ENCODE measurements at places on chromosomes 6 and 20.

GRCh38 chr6:4948781-4949450 is 54.9 kb downstream of the RPP40 start:
- DNase-seq, result no peak

- no peak for DNase-seq
Measured at GRCh38 chr6:28254121-28254519, 2.1 kb upstream of the ZKSCAN4 start.

GRCh38 chr6:23784301-23784919 is 341.6 kb upstream of the NRSN1 start:
- no peak for DNase-seq

GRCh38 chr20:4013041-4013440 is 2.3 kb downstream of the RNF24 start:
- no peak for DNase-seq

DNA sequence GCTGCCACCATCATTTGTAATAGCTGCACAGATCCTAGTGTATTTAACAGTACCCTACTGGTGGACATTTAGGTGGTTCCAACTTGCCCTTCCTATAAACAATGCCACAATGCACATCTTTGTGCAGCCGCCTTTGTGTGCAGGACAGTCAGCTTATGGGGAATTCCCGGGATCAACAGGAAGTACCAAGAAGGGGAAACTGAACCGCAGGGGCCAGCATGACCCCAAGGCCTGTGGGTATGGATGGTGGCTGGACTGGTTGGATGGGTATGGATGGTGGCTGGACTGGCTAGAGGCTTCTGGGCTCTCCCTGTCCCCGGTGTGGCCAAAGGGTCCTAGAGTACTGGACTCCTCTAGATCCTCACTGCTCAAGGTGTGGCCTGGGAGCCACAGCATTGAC is 46.7 kb downstream of the CEBPB start:
- no peak for DNase-seq

GRCh38 chr6:42726485-42727086 is 4.2 kb upstream of the PRPH2 start:
- DNase-seq, result peak; percentile 75

GRCh38 chr6:143135325-143135724 is 74.6 kb downstream of the AIG1 start:
- no peak for DNase-seq

DNA sequence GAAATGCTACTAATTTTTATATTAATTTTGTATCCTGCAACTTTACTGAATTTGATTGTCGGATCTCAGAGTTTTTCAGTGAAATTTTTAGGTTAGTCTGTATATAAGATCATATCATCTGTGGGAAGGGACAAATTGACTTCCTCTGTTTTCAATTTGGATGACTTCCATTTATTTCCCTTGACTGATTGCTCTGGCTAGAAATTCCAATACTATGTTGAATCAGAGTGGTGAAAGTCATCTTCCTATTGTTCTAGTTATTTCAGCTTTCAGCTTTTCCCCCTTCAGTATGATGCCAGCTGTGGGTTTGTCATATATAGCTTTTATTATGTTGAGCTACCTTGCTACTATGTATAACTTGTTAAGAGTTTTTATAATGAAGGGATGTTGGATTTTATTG is 771.2 kb downstream of the KIF16B start:
- DNase-seq, result no peak

- DNase-seq, result no peak
Measured at GRCh38 chr6:20200761-20201630, 11.3 kb downstream of the MBOAT1 start.

DNA sequence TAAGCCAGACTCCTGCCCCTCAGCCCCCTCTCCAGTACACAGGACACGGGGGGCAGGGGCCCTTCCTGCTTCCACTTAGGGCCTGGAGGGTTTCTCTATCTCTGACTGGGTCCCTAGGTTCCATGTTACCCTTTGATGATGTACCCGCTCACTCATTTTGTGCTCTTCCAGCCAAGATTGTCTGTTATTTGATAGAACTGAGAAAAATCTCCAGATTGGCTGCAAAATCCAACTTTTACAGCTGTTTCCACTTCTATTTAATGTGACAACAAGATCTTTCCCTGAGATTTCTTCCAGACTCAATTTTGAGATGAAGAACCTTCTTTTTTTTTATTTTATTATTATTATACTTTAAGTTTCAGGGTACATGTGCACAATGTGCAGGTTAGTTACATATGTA is 85.7 kb downstream of the TMEM170B start:
- DNase-seq, result no peak

GRCh38 chr20:59158673-59159072 is 4.9 kb upstream of the ZNF831 start:
- no peak for DNase-seq

GRCh38 chr6:125612345-125612846 is 137.0 kb upstream of the HEY2 start:
- no peak for DNase-seq

DNA sequence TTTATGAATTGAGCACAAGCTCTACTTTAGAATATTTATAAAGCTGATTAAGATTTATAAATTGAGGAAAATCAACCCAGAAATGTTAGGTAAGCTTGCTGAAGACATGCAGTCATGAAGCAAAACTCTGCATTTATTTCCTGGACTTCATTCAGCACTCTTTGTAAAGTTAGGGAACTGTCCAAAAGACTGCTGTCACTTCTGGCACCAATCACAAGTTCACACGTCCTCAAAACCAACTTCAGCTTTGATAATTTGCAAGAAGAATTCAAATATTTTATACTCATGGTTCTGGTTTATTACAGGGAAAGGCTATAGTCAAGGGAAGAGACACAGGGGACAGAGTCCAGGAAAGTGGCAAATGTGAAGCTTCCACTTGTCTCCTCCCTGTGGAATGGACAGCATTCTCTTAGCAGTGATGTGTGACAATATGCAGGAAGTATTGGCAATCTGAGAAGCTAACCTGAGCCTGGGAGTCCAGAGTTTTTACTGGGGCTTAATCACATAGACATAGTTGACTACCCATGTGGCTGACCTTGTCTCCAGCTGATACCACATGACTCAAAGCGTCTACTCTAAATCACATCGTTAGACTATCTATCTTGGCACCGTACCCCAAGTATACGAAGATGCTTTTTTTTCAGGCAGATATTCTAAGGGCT is 85.4 kb downstream of the PPP1R14C start:
- DNase-seq, result no peak

DNA sequence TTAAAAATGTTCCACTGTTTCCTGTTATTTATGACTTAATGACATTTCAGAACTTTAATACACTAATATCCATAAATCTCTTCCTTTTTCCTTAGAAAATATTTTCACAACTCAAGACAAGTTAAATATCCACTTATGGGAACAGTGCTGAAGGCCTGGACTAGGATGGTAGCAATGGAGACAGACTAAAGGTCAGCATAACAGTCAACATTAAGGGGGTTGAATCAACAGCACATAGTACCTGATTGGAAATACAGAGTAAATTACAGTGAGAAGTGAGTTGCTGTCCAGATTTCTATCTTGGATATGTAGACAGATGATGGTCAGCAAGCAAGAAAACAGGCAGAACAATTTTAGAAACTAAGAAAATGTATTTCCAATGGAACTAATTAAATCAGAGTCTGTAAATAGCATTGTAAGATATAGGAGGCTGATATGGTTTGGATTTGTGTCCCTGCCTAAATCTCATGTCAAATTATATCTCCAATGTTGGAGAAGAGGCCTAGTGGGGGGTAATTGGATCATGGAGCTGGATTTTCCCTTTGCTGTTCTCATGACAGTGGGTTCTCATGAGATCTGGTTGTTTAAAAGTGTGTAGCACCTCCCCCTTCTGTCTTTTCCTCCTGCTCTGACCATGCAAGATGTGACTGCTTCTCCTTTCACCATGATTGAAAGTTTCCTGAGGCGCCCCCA is 682.7 kb downstream of the MAFB start:
- DNase-seq, result no peak

DNA sequence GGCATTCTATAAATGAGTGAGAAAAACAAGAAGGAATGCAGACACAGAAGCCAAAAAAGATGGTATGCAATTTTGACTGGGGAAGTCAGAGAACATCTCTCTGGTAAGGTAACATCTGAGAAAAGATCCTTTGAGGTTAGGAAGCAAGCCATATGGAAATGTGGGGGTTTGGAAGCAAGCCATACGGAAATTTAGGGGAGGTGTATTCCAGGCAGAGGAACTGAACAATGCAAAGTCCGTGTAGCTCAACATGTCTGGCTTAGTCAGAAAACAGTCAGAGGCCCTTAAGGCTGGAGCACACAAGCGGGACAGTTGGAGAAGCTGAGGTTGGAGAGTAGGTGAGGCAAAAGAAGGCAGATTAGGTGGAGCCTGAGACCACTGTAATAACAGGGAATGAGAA is 35.3 kb downstream of the RALGAPA2 start:
- no peak for DNase-seq

GRCh38 chr6:7185561-7185960 is 77.8 kb downstream of the RREB1 start:
- DNase-seq, result no peak

DNA sequence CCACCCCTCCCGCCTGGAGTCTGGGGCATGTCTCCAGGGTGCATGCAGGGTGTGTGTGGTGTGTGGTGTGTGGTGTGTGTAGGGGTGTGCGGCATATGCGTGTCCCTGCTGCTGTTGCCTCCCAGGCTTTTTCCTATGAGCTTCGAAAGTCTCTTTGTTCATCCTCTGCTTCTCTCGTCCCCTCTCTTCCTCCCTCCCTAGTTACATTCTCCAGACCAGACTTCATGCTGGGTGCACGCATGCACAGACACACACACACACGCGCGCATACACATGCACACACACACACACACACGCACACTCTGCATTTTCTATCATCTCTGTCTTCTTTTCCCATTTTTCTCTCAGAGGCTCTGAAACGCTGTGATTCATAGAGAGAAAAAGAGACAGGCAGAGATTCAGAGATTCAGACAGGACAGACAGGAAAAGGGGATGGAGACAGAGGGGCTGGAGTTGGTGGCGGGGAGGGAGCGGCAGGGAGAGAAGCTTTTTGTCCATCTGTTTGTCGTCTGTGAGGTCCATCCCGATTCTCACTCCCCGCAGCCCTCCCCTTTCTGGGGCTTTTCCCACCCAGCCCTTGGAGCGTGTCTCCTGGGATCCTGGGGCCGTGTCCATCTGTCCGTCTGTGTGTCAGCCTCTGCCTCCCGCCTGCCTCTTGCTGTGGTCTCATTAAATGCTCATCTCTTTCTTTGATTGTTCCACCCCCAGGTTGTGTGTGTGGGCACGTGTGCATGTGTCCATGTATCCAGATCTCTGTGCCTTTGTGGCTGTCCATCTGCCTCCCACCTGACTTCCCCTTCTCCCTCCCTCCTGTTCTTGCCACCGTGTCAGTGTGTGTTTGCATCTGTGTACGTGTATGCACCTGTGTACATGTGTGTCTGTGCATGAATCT is 62.6 kb downstream of the SRC start:
- DNase-seq, result no peak

DNA sequence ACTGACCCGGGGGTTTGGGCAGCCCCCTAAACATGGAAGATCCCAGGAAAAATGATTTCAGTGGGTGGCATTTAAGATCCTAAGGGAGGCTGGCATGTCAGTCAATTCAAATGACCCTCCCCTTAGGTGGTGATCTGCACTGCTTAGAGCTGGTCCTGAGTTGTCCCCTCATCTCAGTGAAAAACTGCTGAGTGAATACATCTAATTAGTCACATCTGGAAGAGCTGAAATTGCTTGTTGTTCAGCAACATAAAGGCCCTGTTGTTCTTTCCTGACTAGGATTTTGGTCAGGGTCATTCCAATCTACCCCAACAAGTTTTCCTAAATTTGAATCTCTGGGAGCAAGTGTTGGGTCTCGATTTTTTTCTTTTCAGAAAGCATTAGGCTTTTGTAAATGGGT is 126.4 kb downstream of the LCA5 start:
- DNase-seq, result no peak

GRCh38 chr20:21433329-21433890 is 36.1 kb upstream of the NKX2-4 start:
- no peak for DNase-seq

DNA sequence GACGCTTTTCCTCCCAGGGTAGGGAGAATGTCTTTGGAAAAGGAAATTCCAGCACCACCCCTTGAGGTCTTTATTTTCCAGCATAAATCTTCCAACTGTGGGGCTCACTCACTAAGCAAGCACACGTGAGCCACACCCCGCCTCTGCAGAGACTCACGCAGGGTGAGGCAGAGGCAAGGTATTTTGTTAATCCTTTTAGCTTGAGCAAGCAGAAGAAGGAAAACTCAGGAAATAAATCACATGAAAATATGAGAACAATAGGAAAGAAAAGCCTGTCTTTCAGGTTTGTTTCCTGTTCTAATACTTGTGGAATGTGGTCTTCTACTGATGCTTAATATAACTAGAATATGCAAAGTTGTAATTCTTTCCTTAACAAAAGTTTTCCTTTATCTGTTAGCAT is 4.1 kb upstream of the PHACTR2 start:
- DNase-seq, result no peak

GRCh38 chr6:37303891-37304503 is 46.1 kb upstream of the TMEM217 start:
- peak; percentile 25 for DNase-seq

GRCh38 chr6:101909366-101909765 is 515.9 kb downstream of the GRIK2 start:
- DNase-seq, result no peak

- DNase-seq, result no peak
Measured at GRCh38 chr20:17856024-17856564, 112.5 kb downstream of the SNX5 start.

DNA sequence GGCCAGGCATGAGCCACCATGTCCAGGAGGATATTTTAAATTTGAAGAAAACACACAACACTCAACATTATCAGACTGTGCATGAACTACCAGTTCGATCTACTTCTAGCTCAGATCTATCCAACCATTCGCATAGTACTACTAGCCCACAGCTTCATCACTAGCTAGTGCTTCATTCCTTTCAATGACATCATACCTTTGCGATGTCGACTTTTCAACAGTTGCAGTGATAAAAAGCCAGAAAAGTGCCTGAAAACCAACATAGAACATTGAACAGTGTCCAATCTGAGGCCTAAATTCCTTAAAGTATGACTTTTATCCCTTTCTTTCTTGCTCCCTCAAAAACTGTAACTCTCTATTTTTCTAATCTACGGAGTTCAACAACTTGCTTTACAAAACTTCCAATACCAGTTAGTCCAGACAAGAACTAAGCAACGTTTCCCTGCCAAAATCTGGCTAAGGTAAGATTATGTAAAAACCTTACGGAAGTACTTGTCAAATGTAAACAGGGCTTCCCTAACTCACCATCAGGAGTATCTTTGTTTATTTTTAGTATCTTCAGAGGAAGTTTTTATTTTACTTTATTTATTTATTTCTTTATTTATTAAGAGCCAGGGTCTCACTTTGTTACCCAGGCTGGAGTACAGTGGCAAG is 434.0 kb upstream of the JARID2 start:
- no peak for DNase-seq

DNA sequence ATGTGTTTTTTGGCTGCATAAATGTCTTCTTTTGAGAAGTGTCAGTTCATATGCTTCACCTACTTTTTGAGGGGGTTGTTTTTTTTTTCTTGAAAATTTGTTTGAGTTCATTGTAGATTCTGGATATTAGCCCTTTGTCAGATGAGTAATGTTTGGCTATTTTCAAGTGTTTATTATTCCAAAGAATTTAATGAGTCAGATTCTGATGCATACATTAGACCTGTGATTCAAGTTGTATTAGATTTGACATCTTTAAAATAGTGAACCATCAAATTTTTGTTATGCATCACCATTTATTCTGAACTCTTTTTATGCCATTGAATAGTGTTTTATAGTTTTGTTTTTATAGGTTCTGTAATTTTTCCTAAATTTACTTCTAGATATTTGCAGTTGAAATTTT is 319.3 kb downstream of the PKHD1 start:
- DNase-seq, result no peak

GRCh38 chr20:36572701-36573102 is 695 bp upstream of the TGIF2 start:
- DNase-seq, result no peak
